ENCODE measurements at places on chromosomes 4 and X.

GRCh38 chrX:5829469-5829868 lies 399.2 kb downstream of the NLGN4X start:
- no peak for DNase-seq

GRCh38 chrX:14362721-14363120 lies 166.6 kb upstream of the GLRA2 start:
- no peak for DNase-seq

- no peak for DNase-seq
Observed at GRCh38 chrX:130144509-130144908, 21.1 kb downstream of the AIFM1 start.

- DNase-seq: peak; percentile 28
Observed at GRCh38 chrX:43676971-43677572, 21.0 kb downstream of the MAOA start.

GRCh38 chr4:184628103-184628502 lies 21.1 kb downstream of the CASP3 start:
- DNase-seq: no peak

DNA sequence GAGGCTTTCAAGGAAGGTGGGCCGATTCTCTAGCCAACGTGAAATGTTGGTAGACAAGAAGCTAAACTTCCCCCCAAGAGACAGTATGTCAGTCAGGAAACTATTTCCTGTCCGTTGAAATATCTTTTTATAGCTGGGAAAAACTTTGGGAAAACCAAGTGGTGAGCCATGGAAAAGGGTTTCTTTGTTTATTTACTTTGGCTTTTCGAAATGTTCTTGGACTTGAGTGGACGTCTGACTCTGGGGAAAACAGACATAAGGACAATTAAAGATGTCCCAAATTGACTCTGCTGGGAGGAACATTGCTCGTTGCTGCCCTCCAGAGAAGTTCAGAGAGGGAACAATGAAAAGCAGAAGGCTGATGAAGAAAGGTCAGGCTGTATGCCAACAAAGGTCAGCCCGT lies 295.4 kb downstream of the RAPGEF2 start:
- DNase-seq: peak; percentile 4

DNA sequence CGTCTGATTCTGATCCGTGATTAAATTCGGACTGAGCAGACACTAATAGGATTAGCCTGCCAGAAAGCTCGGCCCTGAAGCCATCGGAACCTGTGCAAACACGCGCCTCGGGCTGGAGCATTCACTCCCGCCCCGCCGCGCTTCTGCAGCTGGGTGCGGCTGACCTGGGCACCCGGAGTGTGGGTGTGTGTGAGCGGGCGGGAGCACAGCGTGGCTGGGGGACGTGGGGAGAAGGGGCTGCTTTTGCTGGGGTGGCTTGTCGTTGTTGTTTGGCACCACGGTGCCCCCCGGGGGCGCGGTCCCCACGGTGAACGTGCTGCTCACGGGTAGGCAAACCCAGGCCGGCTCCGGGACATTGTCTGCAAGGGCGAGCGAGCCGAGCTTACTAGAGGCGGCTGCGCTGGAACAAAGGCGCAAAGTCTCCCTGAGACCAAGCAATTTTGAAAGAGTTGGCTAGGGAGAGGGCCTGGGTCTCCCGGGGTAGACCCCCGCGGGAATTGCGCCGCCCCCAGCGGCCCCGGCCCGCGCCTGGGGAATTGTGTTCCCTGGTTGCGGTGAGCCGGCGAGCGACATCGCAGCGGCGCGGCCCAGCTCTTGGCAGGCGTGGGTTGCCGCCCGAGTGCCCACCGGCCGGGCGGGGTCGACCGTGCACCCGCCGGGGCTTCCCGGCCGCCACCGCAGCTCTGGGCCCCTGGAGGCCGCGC lies 1.4 kb downstream of the MAMLD1 start:
- DNase-seq: no peak

DNA sequence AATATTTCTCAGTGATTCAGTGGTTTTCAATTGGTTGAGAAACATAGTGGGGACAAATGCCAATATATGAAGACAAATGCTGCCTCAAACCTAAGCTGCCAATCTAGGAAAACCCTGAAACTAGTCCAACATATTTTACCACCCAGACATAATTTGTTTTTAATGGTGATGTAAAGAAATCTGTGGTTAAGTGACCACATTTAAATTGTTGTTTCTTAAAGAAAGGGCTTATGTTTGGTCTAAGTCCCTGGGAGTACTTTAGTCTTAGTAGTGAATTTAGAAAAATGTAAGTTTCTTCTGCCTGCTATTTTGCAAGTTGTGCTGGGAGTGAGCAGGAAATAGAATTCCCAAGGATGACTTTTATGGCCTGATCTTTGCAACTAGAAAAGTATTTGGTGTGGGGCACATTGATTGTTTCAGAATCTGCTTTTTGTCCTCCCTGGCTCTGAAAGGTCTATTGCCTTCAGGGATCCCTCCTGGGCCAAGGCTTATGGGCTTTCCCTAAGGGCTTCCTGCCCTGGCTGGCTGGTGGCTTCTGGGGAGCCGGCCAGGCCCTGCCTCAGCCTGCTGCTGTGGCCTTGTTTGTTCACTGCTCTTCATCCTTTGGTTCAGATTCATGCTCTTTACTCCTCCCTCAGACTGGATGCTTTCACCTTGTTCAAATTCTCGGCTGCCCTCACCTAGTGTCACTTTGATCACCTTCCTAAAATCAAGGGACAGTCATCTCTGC lies 169.8 kb upstream of the JADE1 start:
- no peak for DNase-seq

DNA sequence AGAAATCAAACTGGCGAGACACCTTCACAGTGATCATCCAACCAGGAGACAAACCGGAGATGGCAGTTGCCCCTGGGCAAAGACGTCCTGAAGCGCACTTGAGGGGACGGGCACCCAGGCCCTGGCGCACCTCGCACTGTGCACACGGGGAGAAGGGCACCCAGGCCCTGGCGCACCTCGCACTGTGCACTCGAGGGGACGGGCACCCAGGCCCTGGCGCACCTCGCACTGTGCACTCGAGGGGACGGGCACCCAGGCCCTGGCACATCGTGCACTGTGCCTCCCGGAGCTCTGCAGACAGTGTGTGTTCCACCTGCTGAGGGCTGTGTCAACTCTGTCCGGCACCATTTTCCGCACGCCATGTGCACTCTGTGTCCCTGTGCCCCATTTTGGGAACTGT lies 34.6 kb upstream of the CPLX1 start:
- DNase-seq: no peak

DNA sequence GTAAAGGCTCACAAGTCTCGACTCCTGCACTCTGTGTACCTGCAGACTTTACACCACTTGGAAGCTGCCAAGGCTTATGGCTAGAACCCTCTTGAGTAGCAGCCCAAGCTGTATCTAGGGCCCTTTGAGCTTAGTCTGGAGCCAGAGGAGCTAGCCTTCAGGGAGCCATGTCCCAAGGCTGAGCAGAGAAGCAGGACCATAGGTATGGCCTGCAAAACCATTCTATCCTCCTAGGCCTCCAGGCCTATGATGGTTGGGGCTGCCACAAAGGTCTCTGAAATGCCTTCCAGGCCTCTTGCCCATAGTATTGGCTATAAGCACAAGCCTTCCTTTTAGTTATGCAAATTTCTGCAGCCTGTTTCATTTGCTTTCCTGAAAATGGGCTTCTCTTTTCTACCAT lies 380.7 kb upstream of the CPXCR1 start:
- DNase-seq: no peak

DNA sequence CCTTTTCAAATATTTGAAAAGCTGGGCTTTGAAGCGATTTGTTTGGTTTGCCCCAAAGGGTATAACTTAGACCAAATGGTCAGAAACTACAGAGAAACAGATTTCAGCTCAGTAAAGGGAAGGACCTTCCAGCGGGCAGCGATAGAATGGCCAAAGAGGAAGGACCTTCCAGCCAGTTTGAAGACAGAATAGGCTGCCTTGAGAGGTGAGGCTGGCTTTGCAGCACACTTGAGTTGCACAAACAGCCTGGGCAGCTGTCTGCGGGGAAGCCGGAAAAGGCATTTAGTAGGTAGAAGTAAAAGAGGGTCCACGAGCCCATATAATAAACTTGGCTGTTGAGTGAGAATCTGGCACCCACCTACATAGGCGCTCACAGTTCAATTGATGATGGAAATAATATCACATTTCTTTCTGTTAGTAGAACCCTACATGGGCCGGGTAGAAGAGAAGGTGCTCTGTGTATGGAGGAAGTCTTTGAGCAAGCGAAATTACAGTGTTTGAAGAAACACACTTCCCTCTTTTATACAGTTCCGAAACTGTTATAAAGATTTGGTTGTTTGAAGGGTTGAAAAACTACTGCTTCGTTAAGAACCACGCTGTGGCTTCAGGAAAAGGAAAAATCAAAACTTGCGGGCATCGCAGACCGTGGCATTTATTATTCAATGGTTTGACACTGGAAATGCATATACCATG lies 75.0 kb upstream of the SORBS2 start:
- DNase-seq: no peak

DNA sequence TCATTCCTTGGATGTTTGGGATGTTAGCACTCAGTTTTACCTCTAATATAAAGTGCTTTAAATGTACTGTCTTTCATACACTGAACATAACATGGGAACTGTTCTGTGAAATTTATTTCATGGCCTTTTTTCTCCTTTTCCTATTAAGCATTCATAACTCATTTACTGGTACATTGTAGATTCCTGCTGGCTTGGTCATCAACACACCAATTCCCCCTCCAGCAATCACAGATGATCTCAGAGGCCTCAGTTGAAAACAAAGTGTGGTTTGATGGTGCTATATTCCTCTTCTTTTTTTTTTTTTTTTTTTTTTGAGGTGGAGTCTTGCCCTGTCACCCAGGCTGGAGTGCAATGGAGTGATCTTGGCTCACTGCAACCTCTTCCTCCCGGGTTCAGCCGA lies 61.9 kb upstream of the FAM47B start:
- DNase-seq: no peak

DNA sequence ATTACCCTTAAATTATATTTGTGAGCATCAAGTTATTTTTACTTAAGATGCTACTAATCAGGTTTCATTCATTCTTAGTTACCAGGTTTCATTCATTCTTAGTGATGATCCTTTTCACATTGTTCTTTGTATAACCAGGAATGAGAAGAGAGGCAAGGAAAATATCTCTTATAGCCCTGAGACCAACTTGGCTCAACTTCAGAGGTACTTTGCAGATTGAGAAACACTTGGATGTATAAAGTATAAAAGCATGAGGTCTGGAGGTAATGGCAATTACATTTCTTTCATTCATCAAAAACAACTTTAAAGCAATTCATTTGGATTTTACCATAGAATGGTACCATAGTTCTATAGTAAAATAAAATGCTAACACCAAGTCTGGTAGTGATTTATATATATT lies 231.0 kb downstream of the PRDM5 start:
- no peak for DNase-seq

Measured in RPMI8226 (cell line).